ENCODE measurements at places on chromosomes 16 and 17.

DNA sequence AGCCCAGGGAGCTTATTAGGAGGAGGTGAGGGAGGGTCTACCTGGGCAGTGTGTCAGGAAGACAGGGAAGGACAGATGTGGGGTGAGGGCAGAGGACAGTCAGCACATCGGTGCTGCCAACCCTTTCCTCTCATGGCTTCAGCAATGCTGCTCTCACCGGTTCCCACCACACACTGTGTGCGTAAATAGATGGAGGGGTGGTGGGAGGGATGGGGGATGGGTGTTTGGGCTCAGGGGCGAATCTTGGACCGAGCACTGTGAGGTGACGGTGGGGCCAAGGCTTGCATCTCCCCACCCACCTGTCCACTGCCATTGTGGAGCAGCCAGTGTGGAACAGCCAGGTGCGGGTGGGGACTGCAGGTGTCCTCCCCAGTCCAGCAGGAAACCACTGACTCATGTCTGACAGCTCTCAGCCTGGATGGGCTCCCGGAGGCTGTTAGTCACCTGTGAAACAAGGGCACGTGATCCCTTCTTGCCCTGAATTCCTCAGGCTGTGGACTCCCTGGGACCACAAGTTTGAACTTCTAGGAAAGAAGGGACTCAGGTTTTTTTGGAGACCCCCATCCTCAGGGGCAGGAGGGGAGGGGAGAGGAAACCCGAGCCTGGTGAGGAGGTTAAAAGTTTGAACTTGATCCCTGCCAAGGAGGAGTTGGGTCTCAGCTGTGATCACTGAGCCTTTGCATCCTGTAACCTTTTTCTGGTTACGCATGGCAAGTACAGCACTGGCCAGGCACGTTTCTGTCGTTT, 42.7 kb upstream of the SMPD3 start:
- H3K27ac ChIP-seq: no peak overlapping the region
- no peaks in the 10 kb centered on the region for H3K36me3 ChIP-seq
- no peak overlapping the region for H3K4me3 ChIP-seq
- DNase-seq: no peak

- peaks cover 4% of the 10 kb centered on the region for H3K4me1 ChIP-seq
- H3K27me3 ChIP-seq: 0 out of 2 replicates have a peak, but pooled peaks cover 1% of the 10 kb centered on the region
- no peak overlapping the region for H3K27ac ChIP-seq
- DNase-seq: no peak
Measured at GRCh38 chr17:10216213-10216938, 18.0 kb upstream of the GAS7 start.

DNA sequence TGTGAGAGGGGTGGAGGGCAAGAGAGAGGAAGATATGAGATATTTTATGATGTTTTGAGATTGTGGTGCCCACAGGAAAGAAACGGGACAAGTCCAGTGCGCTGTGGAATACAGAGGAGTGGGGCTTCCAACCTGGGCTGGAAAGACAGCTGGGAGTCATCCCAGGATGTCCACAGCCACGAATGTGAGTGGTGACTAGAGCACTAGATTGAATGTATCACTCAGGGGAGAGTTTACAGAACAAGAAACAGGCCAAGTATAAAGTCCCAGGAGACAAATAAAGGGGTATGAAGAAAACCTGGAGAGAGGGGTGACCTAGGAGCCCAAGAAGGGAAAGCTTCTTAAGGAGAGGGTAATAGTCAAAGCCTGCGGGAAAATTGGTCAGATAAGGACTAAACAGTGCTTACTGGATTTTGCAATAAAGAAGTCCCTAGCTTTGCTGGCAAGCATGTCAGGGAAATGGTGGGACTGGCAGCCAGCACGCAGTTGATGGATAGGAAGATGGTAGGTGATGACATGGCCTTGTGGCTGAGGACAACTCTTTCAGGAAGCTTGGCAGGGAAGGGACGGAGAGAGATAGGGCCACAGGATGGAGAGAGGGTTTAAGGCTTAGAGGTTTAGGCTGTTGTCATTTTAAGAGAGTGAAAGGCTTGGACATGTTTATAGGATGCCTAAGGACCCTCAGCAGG, 114.5 kb downstream of the AXIN2 start:
- no peak overlapping the region for H3K27ac ChIP-seq
- no peaks in the 10 kb centered on the region for H3K36me3 ChIP-seq
- H3K4me3 ChIP-seq: no peak overlapping the region
- no peaks in the 10 kb centered on the region for H3K4me1 ChIP-seq
- no peaks in the 10 kb centered on the region for H3K27me3 ChIP-seq

- peaks cover 1% of the 10 kb centered on the region for H3K4me1 ChIP-seq
- H3K4me3 ChIP-seq: no peak overlapping the region
- no peak for DNase-seq
Measured at GRCh38 chr17:49280061-49280460, 49.5 kb upstream of the PHOSPHO1 start.

Measured in iPS DF 6.9 (cell line).